ENCODE measurements at places on chromosomes 7 and 10.
A peak's percentile ranks its signal among the peaks of the same experiment; 100 is the strongest.

DNA sequence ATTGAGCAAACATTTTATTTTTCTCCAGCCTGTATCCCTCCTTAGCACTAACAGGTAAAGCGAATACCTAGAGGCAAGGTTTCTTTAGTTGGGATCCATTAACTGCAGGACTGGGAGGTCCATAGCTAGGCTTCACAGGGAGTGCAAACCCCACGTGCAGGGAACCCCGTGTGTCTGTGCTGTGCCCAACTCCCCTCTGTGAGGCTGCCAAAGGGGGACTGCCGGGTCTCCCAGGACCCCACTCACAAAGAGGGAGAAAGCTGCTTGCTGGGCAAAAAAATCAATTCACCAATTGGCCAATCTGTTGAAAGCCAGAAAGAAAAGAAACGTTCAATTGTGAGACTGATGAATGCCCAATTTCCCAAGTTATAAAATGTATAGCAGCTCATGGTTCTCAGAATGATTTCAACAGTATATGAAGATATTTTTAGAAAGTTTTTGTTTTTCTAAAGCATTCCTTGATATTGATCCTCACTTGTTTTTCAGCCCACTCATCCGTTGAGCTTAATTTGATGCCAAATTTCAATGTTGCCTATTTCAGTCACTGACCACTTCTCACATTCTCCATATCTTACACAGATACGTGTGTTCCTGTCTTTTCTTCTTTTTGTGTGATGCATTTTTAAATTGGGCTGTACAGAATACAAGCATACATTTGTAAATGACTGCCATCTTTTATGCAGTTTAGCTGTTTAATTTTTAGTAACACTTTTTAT is 202.7 kb upstream of the PRSS58 start:
- no peak for DNase-seq

- no peak for DNase-seq
Observed at GRCh38 chr7:129986600-129986999, 33.8 kb upstream of the UBE2H start.

DNA sequence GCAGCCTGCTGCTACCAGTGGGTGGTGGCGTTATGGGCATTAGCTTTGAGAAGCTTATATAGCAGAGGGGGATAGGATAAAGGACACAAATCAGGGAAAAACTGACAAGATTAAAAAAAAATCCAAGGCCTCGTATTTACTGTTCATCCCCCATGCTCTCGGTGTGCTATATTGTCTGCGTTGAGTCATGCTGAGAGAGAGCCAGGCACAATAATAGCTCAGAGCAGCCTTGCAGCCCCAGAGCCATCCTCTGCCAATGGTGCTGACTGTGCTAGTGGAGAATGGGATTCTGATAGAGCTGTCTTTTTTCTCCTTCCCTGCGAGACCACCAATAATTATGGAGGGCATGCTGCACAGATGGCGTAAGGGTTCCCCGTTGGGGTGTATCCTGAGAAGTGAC is 51.7 kb upstream of the FZD1 start:
- DNase-seq, result no peak

DNA sequence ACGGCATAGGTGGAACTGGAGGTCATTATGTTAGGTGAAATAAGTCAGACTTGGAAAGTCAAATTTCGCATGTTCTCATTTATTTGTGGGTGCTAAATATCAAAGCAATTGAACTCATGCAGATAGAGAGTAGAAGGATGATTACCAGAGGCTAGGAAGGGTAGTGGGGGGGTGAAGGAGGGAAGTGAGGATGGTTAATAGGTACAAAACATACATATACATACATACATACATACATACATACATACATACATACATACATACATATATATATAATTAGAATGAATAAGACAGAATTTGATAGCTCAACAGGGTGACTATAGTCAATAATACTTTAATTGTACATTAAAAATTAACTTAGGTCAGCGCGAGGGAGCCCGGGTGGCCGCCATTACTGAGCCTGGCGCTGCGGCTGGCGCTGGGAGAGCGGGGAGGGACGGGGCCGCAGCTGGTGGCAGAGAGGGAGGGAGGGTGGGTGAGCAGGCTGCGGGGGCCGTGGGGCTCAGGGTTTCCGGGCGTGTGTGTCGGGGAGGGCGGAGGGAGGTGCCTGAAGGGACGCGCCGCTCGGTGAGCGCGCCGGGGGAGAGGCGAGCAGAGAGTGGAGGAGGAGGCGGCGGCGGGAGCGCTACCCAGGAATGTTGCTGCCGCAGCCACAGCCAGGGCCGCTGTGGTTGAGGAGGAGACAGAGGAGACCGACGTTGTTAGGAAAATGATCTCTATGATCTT is 85.8 kb upstream of the EGFR start:
- peak; percentile 15 for DNase-seq

DNA sequence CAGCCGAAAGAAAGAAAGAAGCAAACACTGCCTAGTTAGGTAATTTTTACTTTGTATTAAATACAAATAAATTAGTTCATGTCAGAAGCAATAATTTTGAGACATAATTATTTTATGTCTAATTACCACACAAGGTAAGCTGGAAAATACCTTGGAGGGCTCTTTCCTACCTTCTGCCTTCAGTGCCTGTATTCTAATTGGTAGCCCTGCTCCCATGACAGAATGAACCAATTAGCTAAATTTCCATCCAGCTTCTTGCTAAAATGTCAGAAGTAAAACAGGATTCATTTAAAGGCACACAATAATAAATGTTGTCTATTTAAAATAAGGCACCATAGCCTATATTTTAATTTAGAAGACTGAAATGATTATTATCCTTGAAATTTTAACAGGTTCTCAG is 135.4 kb upstream of the POT1 start:
- no peak for DNase-seq

DNA sequence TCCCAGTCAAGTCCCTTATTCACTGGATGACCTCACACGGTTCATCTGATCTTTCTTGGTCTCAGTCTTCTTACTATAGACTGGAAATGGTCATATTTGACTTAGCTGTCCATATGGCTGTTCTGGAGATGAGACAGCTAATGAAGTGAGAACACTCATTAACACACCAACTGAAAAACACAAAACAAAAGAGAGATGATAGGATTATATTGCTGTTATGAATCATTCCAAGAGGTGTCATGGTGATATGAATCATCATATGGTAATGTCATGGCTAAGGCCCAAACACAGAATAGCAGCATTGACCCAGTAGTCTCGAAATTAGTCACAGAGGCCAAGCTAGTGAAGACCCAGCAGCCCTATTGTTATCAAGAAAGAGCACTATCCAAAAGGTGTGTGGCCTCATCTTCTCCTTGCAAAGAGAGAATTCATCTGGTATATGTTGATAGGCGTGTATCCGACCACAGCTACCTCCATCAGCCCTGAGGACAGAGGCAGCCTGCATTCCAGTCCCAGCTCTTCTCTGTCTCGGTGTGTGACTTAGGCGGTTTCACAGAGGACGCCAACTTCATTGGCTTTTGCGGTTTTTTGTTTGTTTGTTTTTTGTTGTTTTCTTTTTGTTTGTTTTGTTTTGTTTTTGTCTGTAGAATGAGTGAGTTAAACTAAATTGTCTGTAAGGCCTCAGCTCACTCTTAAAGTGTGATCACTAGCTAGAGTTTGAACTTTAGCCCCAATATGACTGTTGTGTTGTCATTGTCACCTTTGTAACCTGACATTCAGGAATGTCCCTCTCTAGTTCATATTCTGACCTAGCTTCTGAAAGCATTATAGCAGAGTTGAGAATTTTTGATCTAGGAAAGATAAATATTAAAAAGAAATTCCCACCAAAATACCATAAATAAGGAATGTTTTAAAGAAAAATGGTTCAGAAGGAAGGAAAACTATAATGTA is 97.4 kb upstream of the PDCD4 start:
- no peak for DNase-seq

GRCh38 chr10:36224431-36224985 is 582.4 kb upstream of the FZD8 start:
- DNase-seq, result no peak

GRCh38 chr10:21885940-21886339 is 117.6 kb downstream of the DNAJC1 start:
- no peak for DNase-seq

- DNase-seq, result no peak
Observed at GRCh38 chr10:14063531-14064285, 267.0 kb downstream of the FRMD4A start.

DNA sequence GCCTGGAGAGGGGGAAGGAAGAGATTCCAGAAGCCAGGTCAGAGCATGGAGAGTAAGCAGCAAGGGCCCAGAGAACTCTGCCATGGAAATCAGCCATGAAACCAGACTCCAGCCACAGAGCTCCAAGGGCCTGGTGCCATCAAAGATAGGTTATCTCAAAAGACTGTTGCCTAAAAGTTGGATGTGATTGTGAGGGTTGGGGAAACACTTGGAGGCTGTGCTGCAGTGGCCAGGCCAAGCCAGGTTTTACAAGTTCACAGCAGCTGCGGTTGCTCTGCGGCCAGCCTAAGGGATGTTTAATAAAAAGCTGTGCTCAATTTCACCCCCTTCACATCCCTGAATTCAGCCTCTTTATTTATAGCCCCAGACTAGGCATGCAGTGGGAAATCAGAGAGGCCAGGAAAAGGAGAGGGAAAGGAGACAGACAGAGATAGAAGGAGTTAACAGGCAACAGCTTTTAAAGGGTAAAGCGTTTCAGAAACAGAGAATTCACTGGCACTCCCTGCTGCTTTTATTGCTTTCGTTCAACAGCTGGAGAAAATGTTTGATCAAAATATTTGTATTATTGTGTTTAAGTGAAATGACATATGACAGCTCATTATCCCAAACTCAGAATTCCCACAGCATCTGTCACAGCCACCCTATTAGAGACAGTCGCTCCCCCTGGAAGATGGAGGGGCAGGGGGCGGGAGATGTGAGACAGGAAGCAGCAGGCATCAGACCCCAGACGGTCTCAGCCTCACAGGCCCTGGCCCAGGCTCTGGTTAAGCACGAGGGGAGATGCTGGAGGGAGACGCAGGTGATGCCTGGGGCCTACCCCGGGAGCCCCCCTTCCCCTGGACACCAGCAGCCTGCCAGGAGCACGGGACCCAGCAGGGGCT is 140.1 kb downstream of the GLI3 start:
- no peak for DNase-seq

Measured in NCI-H187 treated with DMSO at 0.1 percent for 48 hours (cell line).